Activated naive CD8-positive, alpha-beta T cell treated with anti-CD3 and anti-CD28 coated beads for 36 hours (primary cell): ENCODE measurements at places on chromosomes 1 and 21.
A peak's percentile ranks its signal among the peaks of the same experiment; 100 is the strongest.

DNA sequence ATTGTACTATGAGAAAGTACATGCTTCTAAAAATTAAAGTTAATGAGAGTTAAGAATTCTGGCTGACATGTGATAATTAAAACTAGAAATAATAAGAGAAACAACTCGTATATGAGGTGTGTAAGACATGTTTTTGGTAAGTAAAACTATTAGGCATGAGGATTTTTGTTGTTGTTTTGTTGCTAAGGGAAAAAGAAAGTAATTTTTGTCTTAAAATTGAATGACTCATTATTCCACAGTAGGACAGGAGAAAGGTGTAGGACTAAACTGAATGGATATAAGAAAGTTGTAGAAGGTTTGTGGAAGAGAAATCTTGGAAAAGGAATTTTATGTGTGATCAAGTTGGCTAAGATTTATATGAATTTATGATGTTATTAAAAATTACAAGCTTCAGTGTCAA is 54.8 kb downstream of the TBX19 start:
- no peak overlapping the region for H3K27ac ChIP-seq
- peaks cover 5% of the 10 kb centered on the region for H3K4me1 ChIP-seq
- H3K27me3 ChIP-seq = no peaks in the 10 kb centered on the region
- DNase-seq = no peak
- no peaks in the 10 kb centered on the region for H3K36me3 ChIP-seq
- H3K4me3 ChIP-seq = no peak overlapping the region

GRCh38 chr1:109509176-109510134 is at the start of gene AMIGO1:
AMIGO1 (minus strand) TSS chr1:109509727; CDS start chr1:109508912, 815 bp downstream.
- peaks cover 2% of the 10 kb centered on the region for H3K36me3 ChIP-seq
- H3K4me3 ChIP-seq = peak within 1 kb of the TSS; percentile 88
- DNase-seq = peak; percentile 74
- H3K4me1 ChIP-seq = peaks cover 45% of the 10 kb centered on the region
- H3K27me3 ChIP-seq = no peaks in the 10 kb centered on the region

DNA sequence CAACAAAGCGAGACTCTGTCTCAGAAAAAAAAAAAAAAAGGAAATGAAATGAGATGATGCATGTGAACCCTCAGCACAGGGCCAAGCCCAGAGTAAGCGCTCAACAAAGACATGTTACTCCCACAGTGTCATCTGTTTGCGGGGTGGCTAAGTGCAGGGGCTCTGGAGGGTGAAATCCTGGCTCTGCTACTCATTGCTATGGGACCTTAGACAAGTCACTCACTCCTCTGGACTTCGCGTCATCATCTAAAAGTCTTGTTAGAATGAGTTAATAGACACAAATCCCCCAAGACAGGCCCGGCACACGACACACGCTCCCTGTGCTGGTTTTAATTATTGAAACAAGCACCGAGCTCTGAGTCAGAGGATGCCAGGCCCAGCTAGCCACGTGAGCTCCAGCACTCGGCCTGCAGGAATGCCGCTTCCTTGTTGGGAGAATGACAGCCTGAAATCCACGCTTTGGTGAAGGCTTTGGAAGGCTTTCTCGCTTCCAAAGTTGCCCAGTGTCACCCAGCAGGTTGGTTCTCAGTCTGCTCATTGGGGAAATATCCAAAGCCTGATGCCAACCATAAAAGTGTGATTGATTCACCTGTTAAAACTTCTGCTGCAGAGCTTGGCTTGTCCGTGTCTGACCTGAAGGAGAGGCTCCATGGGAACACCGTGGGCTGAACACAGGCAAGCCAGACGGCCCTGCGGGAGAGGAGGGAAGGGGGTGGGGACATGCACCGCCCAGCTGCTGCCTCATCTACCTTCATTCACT is 36.7 kb upstream of the TARDBP start:
- H3K36me3 ChIP-seq = no peaks in the 10 kb centered on the region
- H3K27ac ChIP-seq = no peak overlapping the region
- peaks cover 21% of the 10 kb centered on the region for H3K27me3 ChIP-seq
- H3K4me3 ChIP-seq = no peak overlapping the region

- no peak overlapping the region for H3K4me3 ChIP-seq
- no peak for DNase-seq
- H3K4me1 ChIP-seq = no peaks in the 10 kb centered on the region
- no peak overlapping the region for H3K27ac ChIP-seq
These were observed 45.5 kb downstream of the TP73 start for GRCh38 chr1:3697810-3698209.

DNA sequence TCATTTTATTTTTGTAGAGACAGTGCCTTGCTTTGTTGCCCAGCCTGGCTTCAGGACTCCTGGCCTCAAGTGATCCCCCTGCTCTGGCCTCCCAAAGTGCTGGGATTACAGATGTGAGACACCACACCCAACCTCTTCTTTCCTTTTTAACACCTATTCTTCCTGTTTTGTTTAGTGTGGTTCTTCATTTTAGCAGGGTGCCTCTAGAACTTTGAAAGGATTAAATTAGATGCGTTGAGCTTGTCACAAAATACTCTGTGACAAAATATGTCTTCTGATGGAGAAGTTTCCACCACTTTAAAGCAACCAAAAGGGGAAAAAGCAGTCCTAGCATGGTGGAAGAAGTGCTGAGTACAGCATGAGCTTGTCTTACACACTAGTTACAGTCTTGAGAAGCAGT is 42.0 kb downstream of the CDC14A start:
- no peaks in the 10 kb centered on the region for H3K27me3 ChIP-seq
- DNase-seq = no peak
- H3K36me3 ChIP-seq = peaks cover 38% of the 10 kb centered on the region

GRCh38 chr1:227124473-227124872 is 184.4 kb downstream of the COQ8A start:
- no peak overlapping the region for H3K4me3 ChIP-seq
- no peaks in the 10 kb centered on the region for H3K4me1 ChIP-seq
- no peak for DNase-seq
- peaks cover 7% of the 10 kb centered on the region for H3K27me3 ChIP-seq

GRCh38 chr1:53166912-53167311 is 24.5 kb upstream of the SLC1A7 start:
- H3K4me3 ChIP-seq = no peak overlapping the region
- no peaks in the 10 kb centered on the region for H3K36me3 ChIP-seq
- no peak for DNase-seq

- no peak for DNase-seq
- no peaks in the 10 kb centered on the region for H3K27me3 ChIP-seq
- H3K36me3 ChIP-seq = no peaks in the 10 kb centered on the region
- no peak overlapping the region for H3K4me3 ChIP-seq
- no peaks in the 10 kb centered on the region for H3K4me1 ChIP-seq
These were observed 1120.1 kb upstream of the NCAM2 start for GRCh38 chr21:19878133-19878532.

DNA sequence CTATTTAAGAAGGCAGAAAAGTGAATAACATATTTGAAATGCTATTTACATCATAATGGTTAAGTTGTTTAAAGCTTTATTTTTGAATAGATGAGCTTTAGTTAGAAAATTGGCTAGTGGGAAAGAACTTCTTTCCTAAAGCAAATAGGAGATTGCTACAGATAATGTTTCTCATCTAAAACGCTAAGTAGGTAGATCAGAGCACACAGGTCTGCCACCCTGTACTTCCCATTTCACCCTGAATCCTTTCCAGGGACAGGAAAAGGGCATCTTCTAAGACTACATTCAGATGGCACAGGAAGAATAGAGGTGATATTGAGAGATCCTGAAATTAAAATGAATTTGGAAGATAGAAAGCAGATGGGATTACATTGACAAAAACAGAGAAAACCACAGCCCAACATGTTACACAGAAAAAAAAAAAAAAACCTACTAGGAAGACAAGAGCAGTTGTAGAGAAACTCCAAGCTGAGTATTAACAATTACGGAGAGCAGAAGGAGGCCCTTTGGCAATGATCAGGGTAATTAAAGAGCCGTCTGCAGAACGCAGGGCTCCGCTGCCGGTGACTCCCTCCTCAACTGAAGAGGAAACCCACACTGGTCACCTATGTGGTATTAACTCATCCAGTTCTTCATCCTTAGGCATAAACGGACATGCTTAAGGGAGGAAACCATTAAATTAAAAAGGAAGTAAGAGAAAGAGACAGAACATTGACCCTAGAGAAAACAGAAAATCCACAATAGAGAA is 53.6 kb upstream of the MAP10 start:
- DNase-seq = no peak
- no peaks in the 10 kb centered on the region for H3K27me3 ChIP-seq
- H3K4me3 ChIP-seq = no peak overlapping the region
- no peak overlapping the region for H3K27ac ChIP-seq
- peaks cover 5% of the 10 kb centered on the region for H3K4me1 ChIP-seq

DNA sequence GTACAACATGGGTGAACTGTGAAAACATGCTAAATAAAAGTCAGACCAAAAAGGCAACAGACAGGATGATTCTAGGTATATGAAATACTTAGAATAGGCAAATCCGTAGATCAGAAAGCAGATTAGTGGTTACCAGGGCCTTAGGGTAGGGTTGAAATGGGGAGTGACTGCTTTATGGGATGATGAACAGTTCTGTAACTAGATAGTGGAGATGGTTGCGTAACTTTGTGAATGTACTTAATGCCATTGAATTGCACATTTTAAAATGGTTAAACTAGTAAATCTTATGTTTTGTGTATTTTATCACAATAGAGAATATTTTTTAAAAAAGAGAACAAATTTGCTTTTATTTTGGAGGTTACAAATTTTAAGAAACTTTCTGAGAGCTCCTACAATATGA is 17.4 kb downstream of the ZNF326 start:
- peaks cover 3% of the 10 kb centered on the region for H3K4me1 ChIP-seq
- H3K4me3 ChIP-seq = no peak overlapping the region
- H3K27me3 ChIP-seq = no peaks in the 10 kb centered on the region
- no peak for DNase-seq

DNA sequence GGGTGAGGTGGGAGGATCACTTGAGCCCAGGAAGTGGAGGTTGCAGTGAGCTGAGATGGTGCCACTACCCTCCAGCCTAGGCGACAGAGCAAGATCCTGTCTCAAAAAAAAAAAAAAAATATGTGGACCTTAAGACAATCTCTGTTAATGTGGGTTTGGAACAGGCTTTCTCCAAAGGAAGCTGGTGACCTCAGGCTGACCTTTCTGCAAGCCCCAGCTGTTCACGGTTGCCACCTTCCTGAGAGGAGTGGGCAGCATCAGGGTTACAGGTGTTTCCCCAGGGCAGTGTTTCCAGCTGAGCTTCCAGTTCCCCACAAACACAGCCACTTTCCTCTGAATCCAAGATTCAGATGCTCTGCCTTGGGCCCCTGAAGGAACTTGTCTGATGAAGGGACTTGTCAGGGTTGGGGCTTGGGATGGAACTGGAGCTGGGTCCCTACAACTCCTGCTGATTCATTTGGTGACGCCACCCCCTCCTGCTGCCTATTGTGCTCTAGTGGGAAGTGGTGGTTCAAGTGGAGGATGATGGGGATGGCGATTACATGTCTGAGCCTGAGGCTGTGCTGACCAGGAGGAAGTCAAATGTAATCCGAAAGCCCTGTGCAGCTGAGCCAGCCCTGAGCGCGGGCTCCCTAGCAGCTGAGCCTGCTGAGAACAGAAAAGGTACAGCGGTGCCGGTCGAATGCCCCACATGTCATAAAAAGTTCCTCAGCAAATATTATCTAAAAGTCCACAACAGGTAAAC is 1.9 kb downstream of the ZBTB48 start:
- H3K36me3 ChIP-seq = peaks cover 4% of the 10 kb centered on the region
- peaks cover 34% of the 10 kb centered on the region for H3K4me1 ChIP-seq
- H3K27me3 ChIP-seq = no peaks in the 10 kb centered on the region
- H3K4me3 ChIP-seq = peak overlapping the region; percentile 95

GRCh38 chr1:220076861-220077762 is 12.5 kb downstream of the BPNT1 start:
- DNase-seq = no peak
- no peak overlapping the region for H3K27ac ChIP-seq
- H3K4me3 ChIP-seq = no peak overlapping the region
- H3K27me3 ChIP-seq = no peaks in the 10 kb centered on the region
- H3K36me3 ChIP-seq = peaks cover 15% of the 10 kb centered on the region

- H3K36me3 ChIP-seq = peaks cover 18% of the 10 kb centered on the region
- no peak for DNase-seq
- no peaks in the 10 kb centered on the region for H3K27me3 ChIP-seq
- H3K4me1 ChIP-seq = peaks cover 12% of the 10 kb centered on the region
- H3K4me3 ChIP-seq = no peak overlapping the region
These were observed 8.3 kb upstream of the FAM177B start for GRCh38 chr1:222728746-222729145.

DNA sequence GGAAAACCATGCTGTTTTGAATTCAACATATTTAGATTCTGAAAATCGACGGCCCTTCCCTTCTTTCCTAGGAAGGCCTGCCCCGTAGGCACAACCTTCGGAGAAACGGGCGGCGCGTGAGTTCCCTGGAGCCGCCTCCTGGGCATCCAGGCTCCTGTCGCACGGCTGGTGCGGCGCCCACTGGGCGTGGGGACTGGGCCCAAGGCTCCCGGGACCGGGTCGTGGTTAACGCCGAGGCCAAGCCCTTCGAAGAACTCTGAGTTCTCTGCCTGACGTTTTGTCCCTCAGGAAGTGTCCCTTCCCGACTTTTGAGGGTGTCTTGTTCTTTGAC is 19.2 kb upstream of the TBX15 start:
- H3K4me3 ChIP-seq = no peak overlapping the region
- no peak overlapping the region for H3K27ac ChIP-seq
- peaks cover 15% of the 10 kb centered on the region for H3K36me3 ChIP-seq
- H3K4me1 ChIP-seq = peaks cover 10% of the 10 kb centered on the region
- no peak for DNase-seq

GRCh38 chr1:4605158-4605557 is 49.3 kb upstream of the AJAP1 start:
- no peaks in the 10 kb centered on the region for H3K4me1 ChIP-seq
- DNase-seq = no peak
- no peak overlapping the region for H3K4me3 ChIP-seq
- no peaks in the 10 kb centered on the region for H3K36me3 ChIP-seq

DNA sequence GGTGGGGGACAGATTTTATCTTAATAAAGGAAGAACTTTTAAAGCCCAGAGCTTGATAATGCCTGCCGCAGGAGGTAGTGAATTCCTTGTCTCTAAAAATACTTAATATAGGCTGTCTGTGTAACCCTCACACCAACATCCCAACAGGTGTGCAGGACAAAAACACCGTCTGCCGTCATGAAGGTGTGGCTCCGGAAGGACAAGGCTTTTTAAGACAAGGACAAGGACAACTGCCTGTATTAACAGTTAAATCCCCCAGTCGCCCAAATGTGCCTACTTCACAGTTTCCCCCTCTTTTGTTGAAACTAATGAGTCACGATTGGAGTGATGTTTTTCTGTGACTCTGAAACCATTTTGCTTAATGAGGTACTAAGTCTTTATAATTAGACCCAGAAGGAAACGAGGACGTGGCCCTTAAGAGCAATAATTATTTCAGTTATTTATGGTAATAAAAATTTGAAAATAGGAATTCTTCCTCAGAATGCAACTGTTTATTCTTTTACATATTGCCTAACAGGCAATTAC is 27.3 kb upstream of the SPATA6 start:
- H3K4me3 ChIP-seq = no peak overlapping the region
- DNase-seq = no peak
- no peak overlapping the region for H3K27ac ChIP-seq
- peaks cover 4% of the 10 kb centered on the region for H3K4me1 ChIP-seq

GRCh38 chr1:165633614-165634013 is 2.6 kb downstream of the MGST3 start:
- H3K27me3 ChIP-seq = no peaks in the 10 kb centered on the region
- DNase-seq = no peak
- H3K27ac ChIP-seq = no peak overlapping the region
- no peak overlapping the region for H3K4me3 ChIP-seq
- no peaks in the 10 kb centered on the region for H3K36me3 ChIP-seq
